ENCODE measurements at places on chromosomes 5 and 9. TPM values are rescaled to one million over a fixed set of nuclear protein-coding genes. Genes with fewer than 3 reads are reported as not detected.

The CAMK2A gene
- not detected for polyA plus RNA-seq

The PTRH1 gene
- 73.6 TPM for polyA plus RNA-seq

The FOXD4L5 gene
- not detected for polyA plus RNA-seq

The RASGRF2 gene
- 0.41 TPM for polyA plus RNA-seq

The ADAMTSL2 gene
- polyA plus RNA-seq: not detected
